ENCODE measurements at places on chromosomes 5 and 9.

DNA sequence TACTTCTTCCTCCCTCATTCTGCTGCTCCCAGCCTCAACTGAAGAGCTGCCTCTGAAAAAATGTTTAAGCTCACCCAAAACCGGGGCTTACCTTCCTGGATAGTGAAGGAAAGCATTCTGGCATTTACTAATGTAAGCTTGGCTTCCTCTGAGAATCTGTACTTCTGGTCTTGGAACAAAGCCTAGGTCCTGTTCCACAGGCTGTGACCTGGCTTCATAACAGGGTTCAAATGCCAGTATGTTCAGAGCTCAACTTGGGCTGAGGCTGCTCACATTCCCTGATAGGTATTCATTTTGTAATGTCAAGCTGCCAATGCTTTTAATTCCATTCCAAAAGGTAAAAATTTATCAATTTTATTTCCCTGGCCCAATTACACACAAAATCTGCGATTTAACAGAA, 411.7 kb upstream of the KCNN2 start:
- DNase-seq, result no peak

DNA sequence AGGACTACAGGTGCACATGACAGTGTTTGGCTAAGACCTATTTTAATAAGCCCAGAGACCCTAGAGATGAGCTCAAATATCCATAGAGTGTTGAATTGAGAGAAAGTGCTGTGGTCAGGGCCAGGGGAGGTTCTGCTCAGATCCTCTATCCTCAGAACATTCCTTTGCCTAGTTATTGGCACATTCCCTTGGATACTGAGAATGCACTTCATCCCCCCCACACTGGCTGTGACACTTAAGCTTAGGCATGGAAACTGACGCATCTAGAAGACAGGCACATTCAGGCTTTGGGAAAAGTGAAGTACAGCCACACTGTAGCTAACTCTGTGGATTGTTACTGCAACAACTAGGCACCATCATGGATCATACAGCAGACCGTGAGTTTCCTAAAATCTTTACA, 27.1 kb upstream of the RASGRF2 start:
- no peak for DNase-seq

GRCh38 chr9:86062845-86063693, 36.3 kb downstream of the GOLM1 start:
- DNase-seq, result no peak

DNA sequence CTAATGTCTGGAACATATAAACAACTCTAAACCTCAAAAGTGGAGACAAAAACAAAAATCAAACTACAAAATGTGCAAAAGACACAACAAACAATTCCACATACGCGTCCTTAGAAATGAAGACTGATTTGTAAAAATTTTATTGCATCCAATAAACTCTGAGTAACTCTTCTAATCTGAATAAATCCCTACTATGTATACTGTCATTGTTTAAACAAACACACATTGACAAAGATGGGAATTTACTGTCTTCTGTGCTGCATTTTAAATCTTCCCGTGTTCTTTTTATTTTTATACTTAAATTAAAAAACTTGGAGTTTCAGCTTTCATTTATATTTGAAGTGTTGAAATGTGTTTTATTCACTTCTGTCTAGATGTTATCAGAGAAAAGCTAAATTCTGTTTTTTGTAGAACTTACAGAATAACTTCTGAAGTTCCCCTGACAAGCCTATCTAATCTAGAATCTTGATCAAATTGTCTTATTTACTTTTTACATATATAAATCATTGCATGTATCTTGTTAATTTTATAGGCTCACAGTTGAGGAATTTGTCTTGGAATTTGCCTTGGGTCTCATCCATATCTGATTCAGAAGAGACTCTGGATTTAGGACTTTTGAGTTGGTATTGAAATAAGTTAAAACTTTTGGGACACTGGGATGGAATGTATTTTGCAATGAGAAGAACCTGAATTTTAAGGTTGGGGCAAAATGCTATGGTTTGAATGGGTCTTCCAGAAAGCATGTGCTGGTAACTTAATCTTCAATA, 2064.4 kb upstream of the C9orf72 start:
- DNase-seq, result no peak

DNA sequence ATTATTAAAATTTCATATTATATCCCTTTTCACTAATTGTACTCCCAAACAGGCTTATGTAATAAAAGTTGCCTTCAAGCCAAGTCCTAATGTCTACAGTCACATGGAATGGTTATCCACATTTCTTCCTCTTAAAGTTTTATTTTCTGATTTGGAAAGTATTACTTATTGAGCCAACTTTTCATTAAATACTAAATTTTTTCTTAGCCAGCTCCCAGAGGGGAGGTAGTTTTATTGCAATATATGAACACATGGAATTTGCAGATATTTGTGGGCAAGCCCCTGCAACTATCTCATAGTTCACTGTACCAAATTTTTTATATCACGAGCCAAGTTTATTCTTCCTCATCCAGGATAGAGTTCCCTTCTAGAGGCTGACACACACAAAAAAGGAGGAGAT, 332.8 kb upstream of the PTGER4 start:
- no peak for DNase-seq

All from activated T-cell treated with anti-CD3 and anti-CD28 coated beads, Interleukin-2, amount 50 U/mL, for 1 hour (primary cell).